Adipocyte (in vitro differentiated cells): ENCODE measurements at places on chromosomes 16 and 17.

- DNase-seq: no peak
Measured at GRCh38 chr16:65889533-65889966, 476.9 kb upstream of the CDH5 start.

- DNase-seq: peak; percentile 65
Measured at GRCh38 chr17:61400066-61400716, 548 bp downstream of the TBX2 start.

DNA sequence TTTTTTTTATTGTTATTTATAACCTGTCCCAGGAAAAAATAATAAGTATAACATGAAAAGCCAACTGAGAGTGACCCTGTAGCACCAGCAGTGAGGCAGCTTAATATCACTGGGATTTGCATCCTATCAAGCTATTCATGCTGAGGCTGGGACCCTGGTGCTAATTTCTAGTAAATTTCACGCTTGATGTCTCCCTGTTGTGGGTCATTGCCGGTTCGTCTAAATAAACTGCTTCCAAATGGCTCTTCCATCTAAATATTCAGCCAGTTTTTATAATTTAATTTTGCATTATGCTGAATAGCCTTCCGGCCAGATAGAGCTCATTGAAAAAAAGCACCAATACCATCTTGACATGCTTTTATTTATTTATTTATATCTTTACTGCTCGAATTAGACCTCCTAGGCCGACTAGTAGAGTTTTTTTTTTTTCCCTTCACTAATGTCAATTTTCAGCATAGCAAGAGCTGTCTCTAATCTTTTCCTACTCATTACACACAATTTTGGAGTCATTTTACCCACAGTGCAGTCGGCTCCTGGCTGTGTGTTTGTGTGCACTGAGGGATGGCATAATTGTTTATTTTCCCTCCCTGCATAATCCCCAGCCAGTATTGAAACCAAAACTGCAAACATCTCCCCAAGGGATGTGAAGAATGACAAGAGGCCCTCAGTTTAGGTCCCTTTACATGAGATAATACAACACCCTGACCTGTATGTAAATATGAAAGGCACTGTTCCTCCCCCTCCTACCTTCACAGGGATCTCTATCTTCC, 168.8 kb downstream of the AATF start:
- peak; percentile 9 for DNase-seq

- DNase-seq: no peak
Measured at GRCh38 chr17:35218915-35219314, 24.0 kb upstream of the SLFN5 start.

DNA sequence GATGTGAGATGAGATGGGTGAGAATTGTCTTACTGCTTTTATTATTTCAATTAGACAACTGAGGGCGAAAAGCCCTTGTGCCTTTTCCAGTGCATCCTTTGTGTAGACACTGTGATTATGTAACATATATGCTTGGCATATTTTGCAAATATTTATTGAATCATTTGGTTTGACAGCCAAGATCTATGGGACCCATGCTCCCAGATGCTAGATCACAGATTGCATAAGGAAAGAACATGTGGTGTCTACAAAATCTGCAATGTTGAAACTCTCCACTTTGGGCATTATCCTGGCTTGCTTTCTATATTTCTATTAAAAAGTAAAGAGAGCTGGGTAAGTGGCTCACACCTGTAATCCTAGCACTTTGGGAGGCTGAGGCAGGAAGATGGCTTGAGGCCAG, 4.8 kb upstream of the COG1 start:
- no peak for DNase-seq

GRCh38 chr17:74542166-74542565, 3.7 kb downstream of the CD300C start:
- DNase-seq: no peak

- DNase-seq: no peak
Measured at GRCh38 chr16:53855511-53855910, 151.6 kb downstream of the FTO start.

- DNase-seq: peak; percentile 68
Measured at GRCh38 chr16:87392821-87393679, 914 bp downstream of the MAP1LC3B start.
